GM23248 (cell line): ENCODE measurements at places on chromosomes 4 and X.

GRCh38 chr4:83075311-83076095 lies 39.0 kb downstream of the PLAC8 start:
- DNase-seq = peak; percentile 72

- DNase-seq = no peak
Measured at GRCh38 chrX:74546984-74547383, 67.4 kb downstream of the RLIM start.

- no peak for DNase-seq
Measured at GRCh38 chr4:128978985-128979384, 114.4 kb downstream of the SCLT1 start.

GRCh38 chr4:7844594-7844991 lies 95.1 kb downstream of the AFAP1 start:
- DNase-seq = peak; percentile 91

GRCh38 chr4:88720451-88721428 lies 23.1 kb upstream of the NAP1L5 start:
- DNase-seq = peak; percentile 44

DNA sequence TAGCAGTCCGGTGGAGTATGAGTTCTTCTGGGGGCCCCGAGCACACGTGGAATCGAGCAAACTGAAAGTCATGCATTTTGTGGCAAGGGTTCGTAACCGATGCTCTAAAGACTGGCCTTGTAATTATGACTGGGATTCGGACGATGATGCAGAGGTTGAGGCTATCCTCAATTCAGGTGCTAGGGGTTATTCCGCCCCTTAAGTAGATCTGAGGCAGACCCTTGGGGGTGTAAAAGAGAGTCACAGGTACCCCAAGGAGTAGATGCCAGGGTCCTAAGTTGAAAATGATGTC lies 852 bp downstream of the MAGEH1 start:
- DNase-seq = no peak

DNA sequence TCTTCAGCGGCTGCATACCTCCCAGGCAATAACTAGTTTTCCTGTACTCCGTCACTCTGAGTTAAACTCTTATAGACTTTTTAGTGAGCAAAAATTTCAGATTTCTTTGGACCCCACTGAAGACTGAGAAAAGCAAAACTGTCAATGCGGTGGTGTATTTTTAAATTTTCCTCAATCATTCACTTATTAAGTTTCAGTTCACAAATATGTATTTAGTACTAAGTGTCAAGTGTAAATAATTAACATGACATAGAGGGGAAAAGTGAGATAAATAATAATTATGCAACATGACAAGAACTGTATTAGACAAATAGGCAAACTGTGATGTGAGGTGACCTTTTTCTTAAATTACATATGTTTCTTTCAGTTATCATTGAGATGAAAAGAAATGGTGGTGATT lies 124.4 kb downstream of the NAF1 start:
- DNase-seq = no peak

DNA sequence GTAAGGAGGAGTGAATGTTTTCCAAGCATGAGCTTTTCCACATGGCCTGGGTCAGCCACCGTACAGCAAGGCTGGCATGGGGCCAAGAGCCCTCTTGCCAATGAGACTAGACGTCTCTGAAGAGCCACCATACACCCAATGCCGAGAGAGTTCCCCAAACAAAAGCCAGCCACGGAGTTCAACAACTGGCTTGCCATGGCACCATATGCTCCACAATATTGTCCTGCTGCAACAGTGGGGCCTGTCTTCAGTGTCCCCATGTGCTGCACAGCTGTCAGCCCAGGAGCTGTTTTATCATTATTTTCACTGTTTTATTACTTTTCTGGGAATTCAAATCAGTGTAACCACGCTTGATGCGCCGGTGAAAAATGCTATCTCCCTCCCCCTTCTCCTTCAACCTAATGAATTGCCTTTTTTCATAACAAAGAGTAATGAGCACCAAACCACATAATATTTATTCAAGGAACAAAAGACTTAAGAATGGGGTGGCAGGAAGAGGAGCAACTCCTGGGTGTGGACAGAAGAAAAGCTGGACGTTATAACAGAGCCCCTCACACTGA lies 18.4 kb downstream of the MAML3 start:
- peak; percentile 36 for DNase-seq

- DNase-seq = no peak
Measured at GRCh38 chr4:98055800-98056501, 87.3 kb downstream of the STPG2 start.

DNA sequence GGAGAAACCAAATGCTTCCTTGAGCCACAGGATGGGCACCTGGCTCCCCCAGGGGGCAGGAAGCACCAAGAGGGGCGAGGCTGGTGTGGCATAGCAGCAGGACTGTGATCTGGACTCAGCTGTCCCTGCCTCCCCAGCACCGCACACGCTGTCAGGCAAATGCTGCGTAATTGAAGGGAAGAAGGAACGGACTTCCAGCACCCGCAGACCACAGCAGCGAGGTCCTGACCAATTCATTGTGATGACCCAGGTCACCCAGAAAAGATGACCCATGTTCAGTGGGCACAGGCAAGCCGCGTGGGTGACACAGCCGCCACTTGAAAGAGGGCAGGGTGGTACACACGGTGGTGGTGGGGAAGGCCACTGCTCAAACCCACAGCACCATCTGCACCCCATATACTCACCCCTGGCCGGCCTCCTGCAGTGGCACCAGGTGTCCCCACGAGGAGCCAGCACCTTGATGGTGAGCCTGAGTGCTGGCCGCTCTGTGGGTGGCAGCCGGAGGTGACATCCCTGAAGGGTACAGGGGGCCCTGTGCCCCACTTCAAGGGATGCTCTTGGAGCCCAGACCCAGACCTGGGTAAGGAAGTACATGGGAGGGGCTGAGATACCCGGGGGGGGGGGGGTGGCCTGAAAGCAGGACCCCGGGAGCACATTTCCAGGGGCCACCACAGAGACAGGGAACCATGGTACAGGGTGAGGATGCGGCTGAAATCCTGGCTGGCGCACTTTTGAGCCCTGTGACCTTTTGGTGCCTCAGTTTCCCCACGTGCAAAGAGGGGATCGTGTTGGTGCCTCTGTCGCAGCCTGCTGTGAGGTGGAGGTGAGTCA lies 11.5 kb downstream of the NAT8L start:
- DNase-seq = no peak

GRCh38 chr4:79977131-79977840 lies 95.7 kb downstream of the ANTXR2 start:
- no peak for DNase-seq

- DNase-seq = peak; percentile 76
Measured at GRCh38 chr4:139144161-139144859, 32.7 kb downstream of the ELF2 start.

DNA sequence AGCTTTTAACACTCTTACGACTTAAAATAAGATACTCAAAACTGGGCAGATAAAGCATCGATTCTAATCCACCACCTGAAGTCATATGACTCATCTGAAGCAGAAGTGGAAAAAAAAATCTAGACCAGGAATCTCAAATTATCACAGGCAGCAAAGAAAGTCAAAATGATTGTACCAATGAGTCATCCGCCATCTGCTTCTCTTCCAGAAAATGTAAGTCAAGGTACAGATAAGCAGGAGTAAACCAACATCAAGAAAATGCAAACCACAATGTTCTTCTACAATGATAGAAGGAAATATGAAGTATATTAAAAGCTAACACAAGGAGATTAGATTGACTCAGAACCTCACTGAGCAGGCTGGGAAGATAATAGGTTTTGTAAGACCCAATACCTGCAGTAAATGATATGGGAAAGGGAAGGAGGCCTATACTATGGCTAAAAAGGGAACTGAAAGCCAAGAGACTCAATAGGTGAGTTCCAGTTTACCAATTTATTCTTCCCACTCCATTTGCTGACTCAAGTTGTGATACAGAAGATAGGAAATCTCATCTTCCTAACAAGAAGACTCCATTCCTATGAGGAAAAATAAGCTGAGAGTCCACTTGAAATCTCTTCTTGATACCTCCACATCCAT lies 88.4 kb upstream of the TET2 start:
- DNase-seq = no peak

DNA sequence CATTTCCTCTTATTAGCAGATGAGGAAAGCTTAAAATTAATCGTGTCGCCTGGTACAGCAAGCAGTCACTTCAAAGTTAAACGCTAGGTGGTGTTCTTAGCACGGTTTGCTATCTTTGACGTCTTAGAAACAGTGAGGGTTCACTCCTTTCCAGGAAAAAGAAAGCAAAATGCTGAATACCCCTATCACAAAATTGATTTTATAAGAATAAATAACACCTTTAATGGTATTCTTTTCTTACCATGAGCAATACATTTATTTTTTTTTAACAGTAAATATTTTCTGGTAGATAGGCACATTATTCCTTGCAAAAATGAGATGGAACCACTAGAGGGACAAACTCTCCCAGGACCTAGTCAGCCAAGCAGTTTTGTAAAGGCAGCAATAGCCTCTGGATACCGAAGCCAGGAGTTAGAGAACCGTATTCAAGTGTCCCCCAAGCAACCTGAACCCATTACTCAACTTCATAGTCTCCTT lies 153.9 kb downstream of the KDR start:
- peak; percentile 72 for DNase-seq

GRCh38 chrX:147917700-147918695 lies 6.3 kb downstream of the FMR1 start:
- peak; percentile 55 for DNase-seq

- no peak for DNase-seq
Measured at GRCh38 chrX:100440006-100440405, 29.9 kb upstream of the PCDH19 start.

- peak; percentile 55 for DNase-seq
Measured at GRCh38 chr4:17385403-17385802, 126.5 kb downstream of the QDPR start.

- DNase-seq = no peak
Measured at GRCh38 chr4:1831331-1831730, 24.6 kb downstream of the LETM1 start.

GRCh38 chr4:8681391-8681790 lies 88.8 kb downstream of the CPZ start:
- no peak for DNase-seq

GRCh38 chr4:26031704-26032103 lies 117.7 kb downstream of the SMIM20 start:
- peak; percentile 20 for DNase-seq

DNA sequence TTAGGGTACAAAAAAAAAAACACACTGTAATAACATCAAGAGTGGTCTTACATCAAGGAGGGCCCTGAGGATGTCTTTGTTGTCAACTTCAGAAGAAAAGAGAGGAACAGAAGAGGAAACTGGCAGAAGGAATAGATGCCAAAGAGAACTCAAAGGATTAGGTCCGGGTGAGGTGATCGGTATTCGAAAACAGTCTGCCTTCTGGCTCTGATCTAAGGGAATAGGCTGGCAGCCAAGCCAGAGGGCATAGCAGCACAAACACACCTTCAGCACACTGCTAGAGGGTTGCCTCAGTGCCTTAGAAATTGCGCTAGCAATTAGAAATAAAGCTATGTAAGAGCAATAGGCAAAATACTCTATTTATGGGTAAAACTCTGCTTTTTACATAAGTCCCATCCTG lies 91.4 kb upstream of the TTC29 start:
- DNase-seq = no peak

GRCh38 chr4:106687026-106687425 lies 318.4 kb upstream of the GIMD1 start:
- no peak for DNase-seq

DNA sequence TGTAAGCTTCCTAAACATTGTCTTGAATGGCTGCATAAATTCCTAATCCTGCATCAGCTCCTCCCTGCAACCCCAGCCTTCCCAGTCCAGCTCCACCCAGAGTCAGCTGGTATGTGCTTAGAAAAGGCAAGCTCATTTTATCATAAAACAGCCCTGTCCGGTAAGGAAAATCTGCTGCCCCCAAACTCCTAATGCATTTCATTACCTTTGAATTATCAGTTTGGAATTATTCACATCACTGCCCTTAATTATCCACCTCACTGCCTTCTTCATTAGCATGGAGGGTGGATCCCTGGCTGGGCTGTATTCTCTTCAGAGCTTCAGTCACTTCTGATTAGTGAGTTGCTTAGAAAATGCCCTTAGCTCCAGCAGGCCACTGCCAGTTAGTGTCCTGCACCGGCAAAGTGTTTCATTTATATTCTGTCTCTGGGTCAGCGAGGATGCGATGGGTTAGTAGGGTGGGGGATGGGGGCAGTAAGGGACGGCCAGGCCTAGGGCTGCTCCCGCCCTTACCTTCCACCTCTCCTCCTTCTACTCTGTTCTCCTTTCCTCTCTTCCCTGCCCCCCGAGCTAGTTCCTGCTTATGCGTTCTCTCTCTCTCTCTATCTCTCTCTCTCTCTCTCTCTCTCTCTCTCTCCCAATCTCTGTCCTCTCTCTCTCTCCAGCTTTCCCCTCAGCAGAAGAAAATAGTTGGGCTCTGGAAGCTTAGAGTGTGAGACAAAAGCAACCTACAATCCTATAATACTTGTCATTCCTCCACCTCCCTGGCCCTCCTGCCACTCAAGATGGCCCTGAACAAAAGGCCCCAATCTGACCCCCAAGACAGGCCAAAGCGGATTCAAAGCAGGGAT lies 174.8 kb upstream of the KLF3 start:
- peak; percentile 27 for DNase-seq

- DNase-seq = no peak
Measured at GRCh38 chrX:153657161-153657560, 10.2 kb downstream of the DUSP9 start.

- DNase-seq = no peak
Measured at GRCh38 chr4:144283526-144283925, 143.0 kb upstream of the GYPA start.

GRCh38 chrX:71909956-71910355 lies 689 bp upstream of the NHSL2 start:
- DNase-seq = peak; percentile 52

DNA sequence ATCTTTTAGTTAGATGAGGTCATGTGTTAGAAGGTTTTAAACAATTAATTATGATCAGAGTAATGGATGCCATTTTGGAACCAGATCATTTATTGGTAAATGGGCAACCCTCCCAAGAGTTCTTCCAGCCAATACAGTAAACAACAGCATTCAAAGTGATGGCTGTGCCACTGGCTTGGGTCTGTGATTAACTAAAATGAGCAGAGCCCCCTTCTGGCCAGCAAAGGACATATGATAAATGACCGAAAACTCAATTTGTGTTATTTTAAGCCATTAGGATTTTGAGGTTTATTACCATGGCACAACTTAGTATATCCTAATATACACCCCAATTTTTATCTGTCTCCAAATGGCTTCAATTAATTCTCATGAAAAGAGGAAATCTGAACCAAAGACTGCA lies 90.8 kb upstream of the NPFFR2 start:
- DNase-seq = peak; percentile 51

DNA sequence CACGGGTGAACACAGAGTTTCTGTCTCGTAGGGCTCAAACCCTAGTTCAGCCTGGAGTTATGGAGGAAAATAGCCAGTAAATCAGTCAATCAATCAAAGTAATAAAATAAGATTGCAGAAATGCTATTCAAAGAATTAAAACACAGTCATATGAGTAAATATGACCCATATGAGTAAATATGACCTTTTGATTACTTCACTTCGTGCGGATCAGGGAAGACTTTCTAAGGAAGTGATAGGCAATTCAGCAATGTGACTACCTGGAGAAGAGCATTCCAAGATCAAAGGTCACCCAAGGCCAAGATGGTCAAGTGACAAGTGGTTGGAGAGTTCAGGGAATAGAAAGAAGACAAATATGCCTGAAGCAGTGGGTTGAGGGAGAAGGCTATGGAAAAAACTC lies 722.6 kb downstream of the ADGRL3 start:
- DNase-seq = no peak

- DNase-seq = peak; percentile 0
Measured at GRCh38 chrX:155611302-155611701, 1.4 kb downstream of the TMLHE start.
